ENCODE measurements at places on chromosomes 6 and 20.

DNA sequence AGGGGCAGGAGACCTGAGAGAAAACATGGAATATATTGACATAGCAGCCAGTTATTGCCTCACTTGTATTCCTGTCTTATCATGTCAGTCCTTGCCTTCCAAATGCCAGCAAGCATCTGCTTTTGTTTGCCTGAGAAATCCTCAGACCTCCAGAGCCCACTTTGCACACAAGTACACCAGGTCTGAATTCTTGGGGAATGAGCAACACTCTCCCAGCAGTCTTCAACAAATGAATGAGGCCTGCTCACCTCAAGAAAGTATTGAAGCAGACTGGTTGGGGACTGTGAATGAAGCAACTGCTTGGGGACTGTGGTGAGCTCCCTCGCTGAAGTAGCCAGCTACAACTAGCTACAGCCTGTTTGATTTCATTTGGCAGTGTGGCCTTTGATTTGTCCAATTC lies 172.8 kb upstream of the SPTLC3 start:
- no peak for DNase-seq

DNA sequence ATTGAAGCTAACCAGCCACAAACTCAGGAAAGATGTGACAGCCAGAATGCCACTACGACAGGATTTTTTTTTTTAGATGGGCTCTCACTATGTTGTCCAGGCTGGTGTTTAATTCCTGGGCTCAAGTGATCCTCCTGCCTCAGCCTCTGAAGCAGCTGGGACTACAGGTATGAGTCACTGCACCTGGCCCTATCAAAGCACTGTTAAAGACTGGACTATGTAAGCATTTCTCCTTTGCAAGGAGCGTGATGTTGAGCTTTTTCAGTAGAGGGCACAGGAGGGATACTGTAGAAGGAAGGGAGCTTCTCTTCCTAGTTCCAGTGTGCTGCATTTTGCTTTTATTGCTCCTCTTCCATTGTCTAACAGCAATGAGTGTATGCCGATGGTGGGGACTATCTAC lies 35.8 kb downstream of the ZBTB9 start:
- no peak for DNase-seq

- DNase-seq, result no peak
Observed at GRCh38 chr20:60060006-60060557, 101.9 kb downstream of the CDH26 start.

DNA sequence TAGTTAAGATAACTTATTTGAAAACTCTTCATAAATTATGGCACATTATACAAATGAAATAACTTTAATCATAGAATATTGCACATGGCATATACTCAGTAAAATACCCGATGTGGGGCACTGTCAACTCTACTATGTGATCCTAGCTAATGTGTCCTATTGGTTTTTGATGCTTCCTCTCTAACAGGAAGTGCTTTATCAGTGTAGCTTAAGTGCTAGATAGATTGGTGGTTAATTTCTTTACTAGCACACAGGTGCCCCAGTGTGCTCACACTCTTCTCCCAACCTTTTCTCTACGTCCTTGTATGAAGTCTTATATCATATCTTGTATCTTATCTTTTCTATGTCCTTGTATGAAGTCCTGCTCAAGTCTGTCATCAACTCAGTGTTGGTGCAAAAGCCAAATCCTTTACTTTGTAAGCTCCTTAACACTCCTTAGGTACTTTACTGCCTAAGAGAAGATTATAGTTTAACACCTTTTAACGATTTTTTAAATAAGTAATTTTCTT lies 358.9 kb downstream of the CENPW start:
- no peak for DNase-seq

DNA sequence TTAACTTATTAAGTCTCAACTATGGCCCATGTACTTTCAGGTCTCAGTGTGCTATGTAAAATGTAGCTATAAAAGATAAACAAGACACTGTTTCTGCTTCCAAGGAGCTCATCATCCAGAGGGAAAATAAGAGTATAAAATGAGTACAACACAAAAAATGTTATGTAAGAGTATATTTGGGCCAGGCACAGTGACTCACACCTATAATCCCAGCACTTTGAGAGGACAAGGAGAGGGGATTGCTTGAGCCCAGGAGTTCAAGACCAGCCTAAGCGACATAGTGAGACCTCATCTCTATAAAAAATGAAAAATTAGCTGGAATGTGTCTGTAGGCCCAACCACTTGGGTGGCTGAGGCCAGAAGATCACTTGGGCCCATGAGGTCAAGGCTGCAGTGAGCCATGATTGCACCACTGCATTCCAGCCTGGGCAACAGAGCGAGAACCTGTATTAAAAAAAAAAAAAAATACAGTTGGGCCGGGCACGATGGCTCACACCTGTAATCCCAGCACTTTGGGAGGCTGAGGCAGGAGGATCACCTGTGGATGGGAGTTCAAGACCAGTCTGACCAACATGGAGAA lies 124.0 kb downstream of the EDN1 start:
- no peak for DNase-seq

DNA sequence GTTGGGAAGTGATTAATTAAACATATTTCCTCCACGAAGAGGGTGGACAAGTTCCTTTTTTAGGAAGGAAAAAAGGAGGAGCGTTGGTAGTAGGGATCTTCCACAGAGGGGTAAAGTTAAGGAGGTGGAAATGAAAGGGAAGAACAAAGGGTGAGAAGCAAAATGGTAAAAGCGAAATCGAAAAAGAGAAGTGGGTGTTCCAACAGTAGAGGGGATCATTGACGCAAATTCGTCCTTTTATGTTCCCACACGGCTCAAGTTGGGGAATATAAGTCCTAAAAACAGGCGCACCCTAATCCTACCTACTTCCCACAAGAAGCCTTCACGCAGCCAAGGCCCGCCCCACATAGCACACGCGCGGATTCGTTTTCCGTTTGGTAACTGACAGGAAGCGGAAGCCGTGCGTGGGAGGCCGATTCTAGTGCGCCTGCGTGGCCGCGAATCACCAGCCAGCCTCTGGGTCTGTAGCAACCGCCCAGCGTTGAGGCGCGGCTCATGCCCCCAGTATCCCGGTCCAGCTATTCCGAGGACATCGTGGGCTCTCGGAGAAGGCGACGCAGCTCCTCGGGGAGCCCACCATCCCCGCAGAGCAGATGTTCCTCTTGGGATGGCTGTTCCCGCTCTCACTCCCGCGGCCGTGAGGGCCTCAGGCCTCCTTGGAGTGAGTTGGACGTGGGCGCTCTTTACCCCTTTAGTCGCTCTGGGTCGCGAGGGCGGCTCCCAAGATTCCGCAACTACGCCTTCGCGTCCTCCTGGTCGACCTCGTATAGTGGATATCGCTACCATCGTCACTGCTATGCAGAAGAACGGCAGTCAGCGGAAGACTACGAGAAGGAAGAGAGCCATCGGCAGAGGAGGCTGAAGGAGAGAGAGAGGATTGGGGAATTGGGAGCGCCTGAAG lies at the start of gene NKAPL:
TSS of gene NKAPL (plus strand) at position 421 of the 901 bp plus-strand sequence. CDS start at position 496, 75 bp downstream.
- DNase-seq, result no peak

DNA sequence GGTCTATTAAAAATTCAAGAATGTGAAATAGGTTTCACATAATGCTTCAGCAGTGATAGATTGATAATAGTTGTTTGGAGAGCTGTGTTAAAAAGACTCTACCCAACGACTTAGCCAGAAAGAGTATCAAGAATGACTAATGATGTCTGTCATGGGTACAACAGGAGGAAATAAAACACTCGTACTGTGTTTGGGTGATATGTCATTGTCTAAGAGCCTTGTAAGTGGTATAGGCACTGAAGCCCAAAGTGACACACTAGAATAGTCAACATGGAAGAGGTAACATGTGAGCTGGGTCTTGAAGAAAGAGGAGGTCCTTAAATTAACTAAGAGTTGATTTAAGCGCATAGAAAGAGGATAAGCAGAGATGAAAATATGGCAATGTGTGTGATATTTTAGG lies 471.8 kb upstream of the MAN1A1 start:
- no peak for DNase-seq

- DNase-seq, result no peak
Observed at GRCh38 chr6:109783250-109783986, 92.3 kb downstream of the FIG4 start.

- DNase-seq, result no peak
Observed at GRCh38 chr6:102907181-102907580, 1513.7 kb downstream of the GRIK2 start.

DNA sequence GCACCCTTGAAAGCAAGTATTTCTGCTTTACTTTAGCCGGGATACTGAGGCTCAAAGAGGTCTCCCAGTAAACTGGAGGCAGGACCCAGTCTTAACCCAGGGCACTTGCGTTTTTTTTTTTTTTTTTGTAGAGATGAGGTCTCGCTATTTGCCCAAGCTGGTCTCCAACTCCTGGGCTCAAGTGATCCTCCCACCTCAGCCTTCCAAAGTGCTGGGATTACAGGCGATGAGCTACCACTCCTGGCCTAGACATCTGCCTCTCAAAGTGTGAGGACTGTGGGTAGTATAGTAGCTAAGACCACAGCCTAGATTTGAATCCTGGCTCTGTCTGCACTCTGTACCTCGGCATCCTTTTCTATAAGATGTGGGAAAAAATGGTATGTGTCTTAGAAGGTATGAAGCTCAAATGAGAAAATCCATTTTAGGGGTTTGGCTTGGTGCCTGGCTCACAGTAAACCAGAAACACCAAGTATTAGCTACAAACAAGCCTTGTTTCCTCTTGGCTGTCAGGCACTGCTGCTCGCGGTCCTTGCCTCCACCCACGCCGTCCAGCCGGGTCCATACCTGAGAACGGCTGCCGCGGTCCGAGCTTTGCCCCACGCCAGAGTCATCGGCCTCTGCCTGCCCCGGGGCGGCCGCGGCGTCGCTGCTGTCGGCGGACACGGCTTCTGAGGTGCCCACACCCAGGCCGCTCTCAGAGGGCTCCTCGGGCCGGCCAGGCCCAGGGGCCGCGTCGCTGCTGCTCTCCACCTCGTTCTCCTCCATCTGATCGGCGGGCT lies 1.2 kb downstream of the ZNF335 start:
- DNase-seq, result no peak

Measured in epithelial cell of proximal tubule (primary cell).